ENCODE measurements at places on chromosomes 12 and 14.

DNA sequence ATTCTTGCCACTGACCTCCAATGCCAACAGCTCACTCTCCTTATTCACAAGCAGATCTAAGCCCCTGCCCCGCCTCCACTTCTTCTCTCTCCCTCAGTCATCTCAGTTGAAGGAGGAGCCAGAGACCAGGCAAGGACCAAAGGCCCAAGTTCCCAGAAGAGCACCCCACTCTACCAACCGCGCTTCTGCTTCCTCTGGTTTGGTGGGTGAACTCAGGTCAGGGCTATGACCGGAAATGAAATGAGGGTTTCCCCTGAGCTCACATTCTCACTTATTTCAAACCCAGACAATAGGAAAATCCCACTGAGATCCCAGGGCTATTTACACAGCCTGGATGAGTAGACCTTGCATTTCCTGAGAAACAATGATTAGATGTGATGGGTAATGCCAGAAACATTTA is 9.9 kb downstream of the DPF3 start:
- no peak for DNase-seq

- no peak for DNase-seq
Observed at GRCh38 chr14:69690042-69690441, 76.9 kb upstream of the SRSF5 start.

GRCh38 chr12:31234053-31234840 is 91.7 kb downstream of the SINHCAF start:
- no peak for DNase-seq

- no peak for DNase-seq
Observed at GRCh38 chr14:79298373-79298772, 912.9 kb downstream of the DIO2 start.

DNA sequence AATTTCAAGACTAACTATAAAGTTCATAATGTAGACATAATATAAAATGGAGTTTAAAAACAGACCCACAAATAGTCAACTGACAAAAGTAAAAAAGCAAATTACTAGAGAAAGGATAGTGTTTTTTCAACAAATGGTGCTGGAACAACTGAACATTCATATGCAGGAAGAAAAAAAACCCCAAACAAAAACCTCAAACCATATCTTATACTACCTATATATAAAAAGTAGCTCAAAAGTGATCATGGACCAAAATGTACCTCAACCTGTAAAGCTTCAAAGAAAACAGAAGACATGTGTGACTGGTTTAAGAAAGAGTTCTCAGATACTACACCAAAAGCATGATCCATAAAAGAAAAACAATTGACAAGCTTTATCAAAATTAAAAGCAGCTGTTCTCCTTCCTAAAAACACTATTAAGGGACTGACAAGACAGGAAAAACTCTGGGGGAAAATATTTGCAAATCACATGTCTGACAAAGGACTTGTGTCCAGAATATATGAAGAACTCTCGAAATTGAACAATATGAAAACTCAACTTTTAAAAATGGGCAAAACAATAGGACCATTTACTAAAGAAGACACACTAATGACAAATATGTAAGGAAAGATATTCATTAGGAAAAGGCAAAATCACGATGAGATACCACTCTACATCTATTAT is 22.7 kb upstream of the ARID4A start:
- DNase-seq, result no peak

DNA sequence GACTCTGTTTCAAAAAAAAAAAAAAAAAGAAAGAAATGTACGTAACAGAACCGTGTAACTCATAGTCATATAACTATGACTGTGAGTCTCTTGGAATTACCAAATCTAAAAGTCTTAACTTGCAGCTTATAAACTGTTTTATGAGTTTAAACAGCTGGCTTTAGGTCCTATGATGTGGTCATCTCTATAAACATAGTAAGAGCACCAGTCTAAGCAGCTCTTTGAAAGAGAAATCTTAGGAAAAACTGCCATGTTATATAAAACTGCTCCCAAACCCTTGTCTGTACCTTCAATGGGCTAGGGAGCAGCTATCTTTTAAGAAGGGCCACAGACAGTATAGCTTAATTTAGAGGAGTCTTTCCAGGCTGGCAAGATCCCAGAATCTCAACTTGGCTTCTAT is 115.5 kb upstream of the AEBP2 start:
- DNase-seq, result no peak

GRCh38 chr12:79203058-79203647 is 338.6 kb downstream of the SYT1 start:
- DNase-seq, result no peak

DNA sequence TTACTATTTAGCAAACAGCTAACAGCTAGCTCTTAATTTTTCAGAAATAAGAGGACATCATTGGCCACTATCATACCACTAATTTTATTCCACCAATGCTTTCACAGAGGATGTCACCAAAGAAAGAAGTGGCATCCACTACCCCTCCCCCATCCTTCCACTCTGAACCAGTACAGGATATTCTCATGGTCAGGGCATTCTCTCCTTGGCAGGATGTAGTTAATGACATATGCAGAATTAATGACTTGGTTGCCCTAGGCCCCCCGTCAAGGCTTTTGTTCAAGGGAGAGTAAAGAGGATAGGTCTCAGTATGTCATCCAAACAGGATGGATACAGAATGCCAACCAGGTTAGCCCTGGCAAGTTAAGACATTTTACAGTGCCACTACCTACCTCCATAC is 18.9 kb upstream of the NUP107 start:
- peak; percentile 23 for DNase-seq

DNA sequence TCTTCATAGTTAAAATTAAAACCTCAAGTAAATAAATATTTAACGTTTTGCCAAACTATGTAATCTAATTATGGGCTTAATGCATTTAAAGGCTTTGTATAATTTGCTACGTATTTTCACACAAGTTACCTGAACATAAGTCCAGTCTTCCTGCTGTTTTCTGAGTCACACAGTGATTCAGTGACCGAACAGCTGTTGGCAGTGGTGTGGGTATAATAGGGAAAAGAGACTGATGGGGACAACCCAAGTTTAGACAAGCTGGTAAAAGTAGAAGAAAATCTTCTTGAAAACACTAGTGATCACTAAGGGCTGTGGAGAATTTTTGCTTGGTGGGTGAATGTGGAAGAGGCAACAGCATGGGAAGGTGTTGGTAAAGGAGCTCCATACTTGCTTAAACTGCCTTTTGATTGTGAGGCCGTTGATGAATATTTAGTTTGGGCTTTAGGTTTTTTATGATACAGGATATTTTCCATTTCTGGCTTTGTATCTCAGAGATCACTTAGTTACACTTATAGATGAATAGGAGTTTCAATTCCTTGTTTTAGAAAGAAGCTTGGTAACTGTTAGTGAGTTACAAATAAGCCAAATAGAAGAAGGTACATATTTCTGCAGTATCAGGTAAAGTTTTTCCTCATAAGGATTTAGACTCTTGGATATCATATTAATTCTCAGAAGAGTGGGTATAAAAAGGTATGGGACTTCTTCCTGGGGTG is 23.9 kb downstream of the LRRK2 start:
- DNase-seq, result no peak

DNA sequence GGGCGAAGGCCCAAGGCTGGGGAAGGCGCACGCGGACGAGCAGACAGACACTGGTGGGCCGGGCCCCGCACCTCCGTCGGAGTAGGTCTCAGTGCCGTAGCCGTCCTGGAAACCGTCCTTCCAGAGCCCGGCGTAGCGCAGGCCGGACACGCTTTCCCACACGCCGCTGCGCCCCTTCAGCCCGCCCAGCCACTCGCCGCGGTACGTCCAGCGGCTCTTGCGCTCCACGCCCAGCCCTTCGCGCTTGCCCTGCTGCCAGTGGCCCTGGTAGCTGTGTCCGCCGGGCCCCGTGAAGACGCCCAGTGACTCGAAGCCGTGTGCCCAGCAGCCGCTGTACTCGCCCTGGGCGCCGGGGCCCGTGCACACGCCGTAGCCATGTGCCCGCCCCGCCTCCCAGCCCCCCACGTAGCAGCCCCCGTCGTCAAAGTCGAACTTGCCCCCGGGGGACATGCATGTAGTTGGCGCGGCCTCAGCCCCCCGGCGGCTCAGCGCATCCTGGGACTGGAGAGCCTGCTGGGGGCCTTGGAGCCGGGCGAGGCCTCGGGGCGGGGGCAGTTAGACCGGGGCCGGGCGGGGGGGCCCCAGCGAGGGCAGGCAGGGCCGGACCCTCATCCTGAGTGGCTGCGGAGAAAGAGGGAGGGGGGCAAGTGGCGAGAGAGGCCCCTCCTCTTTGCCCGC is 1.4 kb downstream of the JPH4 start:
- DNase-seq, result no peak

GRCh38 chr14:104253223-104253822 is 114.9 kb downstream of the KIF26A start:
- DNase-seq, result no peak
